ENCODE measurements at places on chromosomes 2 and 18.

DNA sequence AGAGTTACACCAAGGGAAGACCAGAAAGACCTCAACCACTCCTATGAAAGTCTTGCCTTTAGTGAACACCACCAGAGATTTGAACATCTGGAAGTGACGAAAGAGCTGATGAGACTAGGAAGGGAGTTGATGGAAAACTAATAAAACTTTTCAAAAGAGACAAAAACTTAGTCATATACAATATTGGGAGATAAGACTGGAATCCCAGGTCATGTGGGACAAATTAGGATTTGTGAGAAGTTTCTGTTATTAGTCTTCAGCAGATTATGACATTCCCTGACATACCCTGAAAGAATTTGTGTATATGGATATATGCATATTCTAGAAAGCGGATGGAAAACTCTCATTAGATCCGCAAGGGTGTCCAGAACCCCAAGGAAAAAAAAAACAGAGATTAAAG, 145.0 kb upstream of the LTBP1 start:
- no peak for DNase-seq

DNA sequence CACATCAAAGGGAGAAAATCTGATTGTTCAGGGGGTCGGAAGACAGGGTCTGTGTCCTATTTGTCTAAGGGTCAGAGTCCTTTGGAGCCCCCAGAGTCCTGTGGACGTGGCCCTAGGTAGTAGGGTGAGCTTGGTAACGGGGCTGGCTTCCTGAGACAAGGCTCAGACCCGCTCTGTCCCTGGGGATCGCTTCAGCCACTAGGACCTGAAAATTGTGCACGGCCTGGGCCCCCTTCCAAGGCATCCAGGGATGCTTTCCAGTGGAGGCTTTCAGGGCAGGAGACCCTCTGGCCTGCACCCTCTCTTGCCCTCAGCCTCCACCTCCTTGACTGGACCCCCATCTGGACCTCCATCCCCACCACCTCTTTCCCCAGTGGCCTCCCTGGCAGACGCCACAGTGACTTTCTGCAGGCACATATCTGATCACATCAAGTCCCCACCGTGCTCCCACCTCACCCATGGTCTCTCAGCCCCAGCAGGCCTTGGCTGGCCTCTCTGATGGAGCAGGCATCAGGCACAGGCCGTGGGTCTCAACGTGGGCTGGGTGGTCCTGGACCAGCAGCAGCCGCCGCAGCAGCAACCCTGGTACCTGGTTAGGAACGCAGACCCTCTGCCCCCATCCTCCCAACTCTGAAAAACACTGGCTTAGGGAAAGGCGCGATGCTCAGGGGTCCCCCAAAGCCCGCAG, 3.8 kb downstream of the PROC start:
- DNase-seq, result no peak

DNA sequence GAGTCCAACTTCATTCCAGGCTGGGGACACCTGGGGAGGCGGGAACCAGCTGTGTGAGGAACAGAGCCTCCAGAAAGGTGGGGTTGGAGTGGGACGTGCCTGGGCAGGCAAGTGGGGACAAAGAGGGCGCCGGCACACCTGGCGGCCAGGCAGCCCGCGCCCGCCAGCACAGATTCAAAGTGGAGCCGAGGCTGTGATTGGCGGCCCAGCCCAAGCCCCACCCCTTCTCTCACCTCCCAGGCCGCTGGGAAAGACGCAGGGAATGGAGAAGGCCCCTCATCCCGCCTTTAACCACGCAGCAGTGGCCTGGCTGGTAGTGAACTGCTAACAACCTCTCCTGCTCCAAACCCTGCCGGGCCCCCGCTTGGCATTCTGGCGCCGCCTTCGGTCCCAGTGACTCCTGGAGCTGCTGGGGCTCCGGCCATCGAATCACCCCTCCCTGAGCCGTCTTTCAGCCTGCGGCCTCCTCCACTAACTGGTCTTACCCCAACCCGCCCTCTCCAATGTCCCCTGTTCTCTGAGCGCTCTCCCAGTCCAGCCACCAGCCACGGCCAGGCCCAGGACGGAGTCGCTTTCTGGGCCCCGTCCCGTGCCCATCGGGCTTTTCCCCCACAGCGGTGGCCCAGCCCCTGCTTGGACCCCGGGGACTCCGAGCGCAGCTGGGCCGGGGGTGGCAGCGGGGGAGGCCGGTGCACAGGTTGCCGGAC, 27.9 kb upstream of the PTMA start:
- DNase-seq, result no peak

GRCh38 chr2:157900203-157900602, 24.1 kb upstream of the ACVR1 start:
- DNase-seq, result no peak

- DNase-seq, result no peak
These were observed 1621.1 kb downstream of the LRP1B start for GRCh38 chr2:140509765-140510164.

GRCh38 chr2:215486291-215487001, 50.6 kb upstream of the FN1 start:
- no peak for DNase-seq

- DNase-seq, result no peak
These were observed 78.6 kb upstream of the GALNT5 start for GRCh38 chr2:157178874-157179273.

DNA sequence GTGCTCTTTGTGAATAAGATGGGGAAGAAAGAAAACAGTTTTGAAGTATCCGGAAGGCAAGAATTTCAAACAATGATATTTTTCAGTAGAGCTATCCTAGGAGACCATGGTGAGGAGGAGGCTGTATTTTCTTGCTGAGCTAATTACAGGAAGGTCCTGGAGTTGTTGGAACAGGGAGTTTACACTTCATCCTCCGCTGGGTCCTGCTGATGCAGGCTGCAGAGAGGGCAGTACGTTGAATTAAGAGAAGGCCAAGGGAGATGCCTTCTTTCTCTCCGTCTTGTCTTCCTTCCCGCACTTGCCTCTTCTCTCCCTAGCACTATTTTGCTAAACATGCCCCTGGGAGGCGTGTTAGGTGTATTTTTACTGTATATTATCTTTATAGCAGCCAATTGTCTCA, 60.0 kb upstream of the EDAR start:
- DNase-seq, result no peak

GRCh38 chr2:164803776-164804466, 37.7 kb downstream of the COBLL1 start:
- no peak for DNase-seq

Measured in muscle of back (tissue), 13 donors.